ENCODE measurements at places on chromosomes 1 and 21.

DNA sequence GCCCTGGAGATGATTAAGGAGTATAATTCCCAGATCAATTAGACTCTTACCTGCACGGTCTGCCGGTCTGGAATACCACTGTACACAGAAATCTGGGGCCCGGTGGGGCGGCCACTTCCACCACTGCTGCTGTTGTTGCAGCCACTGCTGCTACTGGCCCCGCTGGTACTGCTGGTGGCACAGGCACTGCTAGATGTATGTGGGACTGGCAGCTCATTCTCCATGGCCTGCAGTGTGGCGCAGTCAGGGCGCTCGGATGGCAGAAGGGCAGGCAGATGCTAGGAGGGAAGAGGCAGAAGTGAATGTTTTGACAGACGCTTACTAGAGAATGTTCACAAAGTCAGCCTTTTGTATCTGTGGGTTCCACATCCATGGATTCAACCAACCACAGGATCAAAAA, 54.4 kb upstream of the A3GALT2 start:
- no peak for DNase-seq

DNA sequence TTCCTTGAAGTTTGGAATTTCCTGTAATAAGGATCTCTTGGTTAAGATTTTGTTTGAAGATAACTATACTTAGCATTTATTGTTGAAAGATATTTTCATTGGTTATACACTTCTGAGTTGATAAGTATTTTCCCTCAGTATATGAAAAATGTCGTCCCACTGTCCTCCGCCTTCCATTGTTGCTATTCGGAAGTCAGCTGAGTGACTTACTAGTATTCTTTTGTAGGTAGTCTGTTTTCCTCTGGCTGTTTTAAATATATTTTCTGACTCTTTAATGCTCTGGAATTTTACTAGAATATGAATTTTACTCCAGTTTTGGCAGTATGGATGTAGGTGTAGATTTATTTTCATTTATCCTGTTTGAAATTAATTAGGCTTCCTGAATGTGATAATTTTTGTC, 498.7 kb upstream of the NFIA start:
- DNase-seq, result no peak

DNA sequence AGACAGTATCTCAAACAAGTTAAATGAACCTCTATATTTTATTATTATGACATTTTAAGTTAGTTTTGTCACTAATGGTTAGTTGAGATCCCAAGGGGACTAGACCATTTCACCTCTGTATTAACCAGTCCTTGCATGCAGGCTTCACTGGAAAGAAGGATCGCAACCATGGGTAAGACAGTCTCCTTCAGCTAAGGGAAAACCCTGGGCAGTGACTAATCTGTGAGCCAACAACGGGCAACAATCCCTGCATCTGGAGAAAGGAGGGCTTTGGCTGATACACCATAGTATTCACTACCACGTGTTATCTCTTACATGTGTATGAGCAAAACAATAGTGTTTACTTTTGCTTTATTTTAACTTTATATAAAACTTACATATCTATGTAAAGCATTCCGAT, 708.8 kb upstream of the CHRM3 start:
- DNase-seq, result no peak

DNA sequence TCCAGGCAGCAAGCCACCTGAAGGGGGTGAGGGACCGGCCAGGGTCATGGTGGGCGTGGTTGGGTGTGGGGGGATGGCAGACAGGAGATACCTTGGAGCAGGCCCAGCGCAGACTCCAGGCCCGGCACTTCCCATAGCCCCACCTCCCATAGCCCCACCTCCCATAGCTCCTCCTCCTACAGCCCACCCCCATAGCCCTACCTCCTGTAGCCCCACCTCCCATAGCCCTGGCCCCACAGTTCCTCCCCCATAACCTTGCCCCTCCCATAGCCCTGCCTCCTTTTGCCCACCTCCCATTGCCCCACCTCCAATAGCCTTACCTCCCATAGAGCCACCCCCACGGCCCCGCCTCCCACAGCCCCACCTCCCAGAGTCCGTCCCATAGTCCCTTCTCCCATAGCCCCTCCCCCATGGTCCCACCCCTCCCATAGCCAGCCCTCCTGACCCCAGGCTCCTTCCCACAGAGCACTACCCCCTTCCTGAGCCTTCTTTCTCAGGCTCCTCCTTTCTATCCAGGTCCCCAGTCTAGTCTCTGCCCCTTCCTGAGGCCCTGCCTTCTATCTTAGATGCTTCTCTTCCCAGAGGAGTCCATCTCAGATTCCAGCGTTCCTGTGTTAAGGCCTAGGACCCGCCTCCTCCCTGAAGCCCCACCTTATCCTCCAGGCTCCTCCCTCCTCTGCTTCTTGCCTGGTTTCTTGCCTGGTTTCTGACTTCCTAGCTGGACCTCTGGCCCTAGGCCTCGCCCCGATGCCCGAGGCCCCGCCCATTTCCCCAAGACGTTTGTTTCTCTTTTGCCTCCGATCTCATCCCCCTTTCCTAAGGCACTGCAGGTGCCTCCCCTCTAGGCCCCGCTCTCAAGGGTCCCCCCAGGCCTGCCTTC, 46.8 kb downstream of the PTPRU start:
- DNase-seq, result no peak

DNA sequence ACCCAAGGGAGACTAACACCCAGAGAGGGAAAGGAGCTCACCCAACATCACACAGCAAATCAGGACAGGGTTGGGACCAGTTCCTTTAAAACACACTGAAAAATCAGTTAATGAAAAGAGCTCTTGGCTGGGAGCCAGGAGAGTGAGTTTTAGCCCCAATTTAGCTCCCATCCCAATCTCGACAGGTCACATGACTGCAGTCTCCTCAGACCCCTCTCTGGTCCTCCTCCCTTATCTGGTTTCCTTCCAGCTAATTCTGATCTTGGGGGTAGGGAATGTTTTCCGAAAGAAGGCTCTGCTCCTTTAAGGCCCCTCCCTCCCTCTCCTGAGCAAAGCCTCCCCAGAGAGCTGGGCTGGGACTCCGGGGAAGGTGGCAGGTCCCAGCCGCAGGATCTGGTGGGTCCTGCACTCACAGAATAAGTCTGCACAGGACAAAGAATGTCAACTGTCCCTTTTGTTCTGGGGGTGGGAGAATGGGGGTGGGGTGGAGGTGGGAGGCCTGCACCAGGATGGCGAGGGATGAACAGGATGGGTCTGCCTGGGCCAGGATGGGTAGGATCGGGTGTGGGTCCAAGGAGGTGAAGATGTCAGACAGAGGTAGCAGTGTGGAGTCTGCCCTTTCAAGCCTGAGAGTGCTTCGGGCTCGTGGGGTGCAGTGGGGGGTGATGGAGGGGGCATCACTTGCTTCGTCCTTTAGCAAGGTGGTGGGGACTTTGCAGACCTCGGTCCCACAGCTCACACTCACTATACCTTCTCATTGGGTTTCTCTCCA, 57.3 kb upstream of the SSBP3 start:
- no peak for DNase-seq

DNA sequence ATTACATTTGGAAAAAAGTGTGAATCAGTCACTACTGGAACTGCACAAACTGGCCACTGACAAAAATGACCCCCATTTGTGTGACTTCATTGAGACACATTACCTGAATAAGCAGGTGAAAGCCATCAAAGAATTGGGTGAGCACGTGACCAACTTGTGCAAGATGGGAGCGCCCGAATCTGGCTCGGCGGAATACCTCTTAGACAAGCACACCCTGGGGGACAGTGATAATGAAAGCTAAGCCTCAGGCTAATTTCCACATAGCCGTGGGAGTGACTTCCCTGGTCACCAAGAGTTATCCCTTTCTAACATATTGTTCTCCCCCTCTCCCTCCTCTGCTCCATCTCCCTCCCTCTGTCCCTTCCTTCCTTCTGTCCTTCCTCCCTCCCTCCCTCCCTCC, 47.7 kb upstream of the RHOU start:
- DNase-seq, result no peak

All from CD4-positive, alpha-beta T cell treated with Interleukin-15 for 4 hours (primary cell).